ENCODE measurements at places on chromosomes 5 and 9. TPM values are rescaled to one million over a fixed set of nuclear protein-coding genes. Genes with fewer than 3 reads are reported as not detected.

Gene SPINK4
- 1.8 TPM for total RNA-seq

Gene TRIM7
- total RNA-seq, result 3.4 TPM

Gene IGIP
- total RNA-seq, result 5.7 TPM

Gene RNF208
- 0.43 TPM for total RNA-seq

Gene HMHB1
- not detected for total RNA-seq

Gene PRRX2
- 0.14 TPM for total RNA-seq

Gene GKAP1
- total RNA-seq, result 0.29 TPM

Gene CDKN2A
- total RNA-seq, result 16.9 TPM

Measured in placental pericyte (primary cell).